ENCODE measurements at places on chromosomes 5 and 9.

DNA sequence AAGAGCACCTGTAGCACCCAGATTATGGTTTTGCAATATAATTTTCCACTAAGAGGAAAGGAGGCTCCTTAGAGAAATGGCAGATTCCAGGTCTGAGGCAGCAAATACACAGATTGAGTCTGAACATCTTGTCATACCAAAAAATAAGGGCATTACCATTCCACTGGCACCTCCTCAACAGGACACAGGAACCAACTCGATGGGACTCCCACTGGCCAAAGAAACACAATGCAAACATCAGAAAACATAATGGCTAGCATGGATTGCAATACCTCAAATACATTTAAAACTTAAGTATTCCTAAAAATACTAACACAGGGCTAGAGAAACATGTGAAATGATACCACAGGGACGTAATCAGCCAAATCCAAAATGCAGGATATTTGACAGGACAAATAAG lies 12.4 kb upstream of the RANBP17 start:
- DNase-seq = no peak

DNA sequence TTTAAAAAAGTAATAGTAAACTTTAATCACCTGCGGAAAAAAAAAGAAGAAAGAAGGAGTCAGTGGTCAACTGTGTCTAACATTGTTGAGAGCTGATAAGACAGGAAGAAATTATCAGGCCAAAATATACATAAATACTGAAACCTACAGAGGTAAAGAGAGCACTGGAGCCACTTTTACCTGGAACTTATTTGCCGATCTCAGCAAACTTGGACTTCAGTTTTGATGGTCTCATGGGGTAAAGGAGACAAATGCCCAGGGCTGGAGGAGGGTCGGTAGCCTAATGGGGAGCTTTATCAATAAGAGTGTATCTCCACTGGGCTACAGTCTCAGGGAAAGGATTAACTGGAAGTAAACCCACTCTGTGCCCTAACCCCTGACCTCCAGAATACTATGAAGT lies 26.6 kb upstream of the ARHGEF28 start:
- DNase-seq = no peak

DNA sequence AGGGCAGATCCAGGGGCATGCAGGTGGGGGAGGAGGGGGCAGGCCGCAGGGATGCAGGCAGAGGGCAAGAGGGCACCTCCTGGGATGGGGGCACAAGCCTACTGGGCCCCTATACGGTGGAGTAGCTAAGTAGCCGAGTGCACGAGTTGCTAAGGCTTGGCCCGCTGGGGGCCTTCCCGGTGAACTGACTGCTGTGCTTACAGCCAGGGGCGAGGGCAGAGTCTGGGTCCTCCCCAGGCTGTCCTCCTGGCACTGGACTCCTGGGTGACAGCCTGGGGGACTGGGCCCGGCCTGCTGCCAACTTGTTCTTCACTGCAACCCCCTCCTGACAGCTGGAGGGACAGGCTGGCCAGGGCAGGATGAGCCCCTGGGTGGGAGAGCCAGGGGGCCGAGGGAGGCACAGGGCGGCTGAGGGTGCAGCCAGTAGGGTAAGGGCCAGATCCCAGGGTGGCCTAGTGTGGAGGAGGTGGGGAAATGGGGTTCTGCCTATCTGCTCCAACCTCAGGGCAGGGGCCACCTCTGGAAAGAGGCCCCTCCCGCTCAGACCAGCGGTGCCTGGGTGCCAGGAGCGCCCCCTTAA lies 1.7 kb upstream of the EGFL7 start:
- no peak for DNase-seq

- peak; percentile 51 for DNase-seq
Measured at GRCh38 chr5:143402553-143403333, 743 bp downstream of the NR3C1 start.

DNA sequence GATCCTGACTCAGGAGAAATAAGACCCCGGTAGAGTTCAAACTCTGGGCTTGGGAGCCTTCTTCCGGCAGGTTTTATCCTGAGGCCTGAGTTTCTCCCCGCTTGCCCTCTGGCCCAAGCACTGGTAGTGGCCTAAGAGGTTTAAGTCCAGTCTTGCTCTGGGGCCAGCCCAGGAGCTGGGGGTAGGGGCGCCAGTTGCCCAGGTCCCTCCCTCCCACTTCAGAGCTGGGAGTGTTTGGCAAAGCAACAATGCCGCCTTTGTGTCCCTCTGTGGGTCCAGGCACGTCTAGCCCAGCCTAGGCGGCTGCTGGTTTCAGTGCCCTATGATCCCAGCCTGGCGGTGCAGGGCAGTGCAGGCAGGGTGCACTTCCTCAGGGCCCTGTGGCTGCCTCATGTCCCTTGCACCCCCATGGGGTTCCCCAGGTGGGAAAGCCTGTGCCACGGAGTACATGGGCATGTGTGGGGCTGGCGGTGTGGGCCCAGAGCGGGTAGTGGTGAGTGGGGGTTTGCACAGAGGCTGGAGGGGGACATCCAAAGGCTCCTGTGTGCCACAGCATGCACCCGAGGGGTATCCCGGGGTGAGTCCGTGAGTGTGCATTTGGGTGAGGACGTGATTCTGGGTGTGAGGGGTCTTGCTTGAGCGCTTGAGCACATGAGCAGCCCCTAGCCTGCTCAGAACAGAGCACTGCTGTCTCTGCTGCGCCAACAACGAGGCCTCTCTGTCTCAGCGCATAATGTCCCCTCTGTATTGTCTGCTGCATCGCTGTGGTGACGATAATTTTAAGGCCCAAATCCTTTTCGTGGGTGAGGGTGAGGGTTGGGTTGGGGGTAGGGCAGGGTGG lies 61.7 kb upstream of the PSD2 start:
- no peak for DNase-seq

- no peak for DNase-seq
Measured at GRCh38 chr9:4096121-4096520, 203.7 kb downstream of the GLIS3 start.

- no peak for DNase-seq
Measured at GRCh38 chr9:97571664-97572063, 61.5 kb downstream of the TSTD2 start.

DNA sequence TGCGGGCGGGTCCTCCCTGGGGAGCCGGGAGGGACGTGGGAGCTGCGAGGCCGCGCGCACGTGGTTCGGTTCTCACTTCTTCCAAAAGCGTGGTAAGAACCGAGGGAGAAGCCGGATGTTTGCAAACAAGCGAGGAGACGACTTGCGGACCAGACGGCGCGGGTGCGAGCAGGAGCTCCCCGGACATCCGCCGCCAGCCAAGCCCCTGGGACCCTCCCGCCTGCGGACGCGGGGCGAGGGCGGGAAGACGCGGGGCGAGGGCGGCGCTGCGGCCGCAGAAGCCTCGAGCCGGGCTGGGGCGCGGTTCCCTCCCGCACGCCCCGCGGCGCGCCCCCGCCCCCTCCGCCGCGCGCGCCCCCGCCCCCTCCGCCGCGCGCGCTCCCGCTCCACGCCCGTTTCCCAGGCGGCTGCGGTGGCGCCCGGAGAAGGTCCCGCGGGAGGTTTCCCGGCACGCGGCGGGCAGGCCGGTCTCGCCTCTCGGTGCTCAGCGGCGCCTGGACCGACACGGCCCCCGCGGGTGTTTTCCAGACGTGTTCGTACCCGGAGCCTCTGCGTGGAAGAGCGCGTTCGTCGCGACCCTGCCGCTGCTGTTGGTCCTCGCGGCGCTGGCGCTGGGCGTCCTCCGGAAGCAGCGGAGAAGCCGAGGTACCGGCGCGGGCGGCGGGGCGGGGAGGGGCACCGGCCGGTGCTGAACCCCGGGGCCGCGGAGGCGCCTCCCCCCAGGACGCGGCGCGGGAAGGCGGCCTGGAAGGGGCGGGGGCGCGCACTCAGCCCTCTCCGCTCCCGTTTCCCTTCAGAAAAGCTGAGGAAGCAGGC lies 12.8 kb downstream of the BTNL9 start:
- peak; percentile 19 for DNase-seq

- DNase-seq = no peak
Measured at GRCh38 chr9:127489471-127490115, 38.3 kb downstream of the LRSAM1 start.

GRCh38 chr9:134182554-134183085 lies 18.3 kb upstream of the RNU6ATAC start:
- DNase-seq = no peak

DNA sequence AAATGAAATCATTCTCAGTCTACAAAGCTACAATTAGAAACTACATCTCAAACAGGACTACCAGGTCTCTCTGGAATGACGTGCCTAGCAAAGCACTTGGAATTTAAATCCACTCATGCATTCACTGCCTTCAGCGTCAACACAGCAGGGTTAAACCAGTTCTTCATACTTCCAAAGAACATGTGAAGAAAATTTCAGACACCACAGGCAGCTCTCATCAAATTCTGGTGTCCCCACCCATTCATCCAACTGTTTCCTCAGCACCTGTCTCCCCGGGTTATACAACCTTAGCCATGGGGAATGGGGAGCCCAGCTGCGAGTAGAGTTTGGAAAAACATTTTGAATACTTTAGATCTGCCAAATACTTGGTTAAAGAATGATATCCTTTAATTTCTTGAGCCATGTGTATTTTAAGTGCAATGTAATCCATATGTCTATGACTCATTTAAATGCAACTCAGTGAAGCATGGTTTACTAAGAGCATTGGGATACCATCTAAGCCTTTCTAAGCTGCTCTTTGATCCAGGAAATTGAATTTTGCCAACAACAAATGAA lies 17.5 kb downstream of the ADAM19 start:
- no peak for DNase-seq

- DNase-seq = no peak
Measured at GRCh38 chr5:81829242-81829641, 78.3 kb upstream of the SSBP2 start.

GRCh38 chr5:75844301-75844700 lies 127.1 kb upstream of the POC5 start:
- no peak for DNase-seq

DNA sequence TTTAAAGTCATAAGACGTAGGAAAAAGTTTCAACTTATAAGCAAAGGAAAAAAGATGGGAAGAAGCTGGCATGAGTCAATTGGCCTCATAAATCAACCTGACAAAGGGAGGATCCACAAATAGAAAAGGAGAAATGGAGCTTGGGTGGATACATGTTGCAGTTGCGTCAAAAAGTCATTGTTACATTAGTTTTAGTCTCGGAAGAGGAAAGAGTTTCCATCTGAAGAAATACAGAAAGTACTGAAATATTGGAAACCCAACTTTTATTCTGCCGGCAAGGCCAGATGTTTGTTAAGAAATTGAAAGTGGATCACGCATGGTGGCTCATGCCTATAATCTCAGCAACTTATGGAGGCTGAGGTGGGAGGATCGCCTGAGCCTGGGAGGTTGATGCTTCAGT lies 11.3 kb upstream of the TIMD4 start:
- DNase-seq = no peak

GRCh38 chr5:122756264-122756911 lies 18.5 kb upstream of the SNX2 start:
- DNase-seq = no peak

DNA sequence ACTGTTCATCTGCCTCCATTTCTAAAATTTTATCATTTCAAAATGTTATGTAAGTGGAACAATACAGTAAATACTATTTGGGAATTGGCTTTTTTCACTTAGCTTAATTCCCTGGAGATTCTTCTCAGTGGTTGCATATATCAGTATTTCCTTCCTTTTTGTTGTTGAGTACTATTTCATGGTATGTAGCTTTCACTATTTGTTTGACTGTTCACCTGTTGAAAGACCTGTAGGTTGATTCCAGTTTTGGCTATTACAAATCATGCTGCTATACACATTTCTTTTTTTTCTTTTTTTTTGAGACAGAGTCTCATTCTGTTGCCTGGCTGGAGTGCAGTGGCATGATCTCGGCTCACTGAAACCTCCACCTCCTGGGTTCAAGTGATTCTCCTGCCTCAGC lies 33.0 kb upstream of the PWWP2A start:
- DNase-seq = no peak

- DNase-seq = no peak
Measured at GRCh38 chr9:77661566-77662085, 13.5 kb upstream of the GNA14 start.

DNA sequence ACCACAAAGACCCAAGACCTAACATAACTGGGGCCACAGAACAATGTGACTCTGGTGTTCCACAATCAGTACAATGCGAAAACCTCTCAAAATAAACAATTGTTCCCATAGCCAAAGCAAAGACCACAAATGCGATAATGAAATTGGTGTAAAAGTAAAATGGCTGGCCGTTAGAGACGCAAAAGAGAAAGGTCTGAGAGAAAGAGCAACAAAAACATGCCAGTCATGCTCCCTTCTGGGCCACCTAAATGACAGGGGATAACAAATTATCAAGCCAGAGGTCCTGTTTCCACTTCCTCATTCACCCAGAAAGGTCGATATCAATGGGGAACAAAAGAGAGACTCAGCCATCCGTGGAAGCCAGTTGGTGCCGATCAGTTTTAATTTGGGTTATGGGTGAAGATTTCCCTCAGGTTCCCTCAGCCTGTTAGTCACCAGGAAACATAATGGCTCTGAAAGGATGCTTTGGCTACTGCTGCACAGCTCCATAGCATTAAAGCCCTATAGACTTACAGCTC lies 9.2 kb upstream of the CFAP95 start:
- DNase-seq = no peak

DNA sequence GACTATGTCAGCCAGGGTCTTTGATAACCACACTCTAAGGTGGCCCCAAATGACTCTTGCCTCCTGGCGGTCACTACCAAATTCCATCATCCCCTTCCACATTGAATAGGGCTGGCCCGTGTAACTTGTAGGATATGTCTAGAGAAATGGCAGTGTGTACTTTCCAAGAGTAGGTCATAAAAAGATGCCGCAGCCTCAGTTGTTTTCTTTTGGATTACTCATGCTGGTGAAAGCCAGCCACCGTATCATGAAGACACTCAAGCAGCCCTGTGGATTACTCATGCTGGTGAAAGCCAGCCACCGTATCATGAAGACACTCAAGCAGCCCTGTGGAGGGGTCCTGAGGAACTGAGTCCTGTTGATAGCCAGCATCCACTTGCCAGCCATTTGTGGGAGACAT lies 172.0 kb upstream of the TBC1D2 start:
- no peak for DNase-seq

GRCh38 chr5:148842161-148842560 lies 15.8 kb downstream of the ADRB2 start:
- no peak for DNase-seq

DNA sequence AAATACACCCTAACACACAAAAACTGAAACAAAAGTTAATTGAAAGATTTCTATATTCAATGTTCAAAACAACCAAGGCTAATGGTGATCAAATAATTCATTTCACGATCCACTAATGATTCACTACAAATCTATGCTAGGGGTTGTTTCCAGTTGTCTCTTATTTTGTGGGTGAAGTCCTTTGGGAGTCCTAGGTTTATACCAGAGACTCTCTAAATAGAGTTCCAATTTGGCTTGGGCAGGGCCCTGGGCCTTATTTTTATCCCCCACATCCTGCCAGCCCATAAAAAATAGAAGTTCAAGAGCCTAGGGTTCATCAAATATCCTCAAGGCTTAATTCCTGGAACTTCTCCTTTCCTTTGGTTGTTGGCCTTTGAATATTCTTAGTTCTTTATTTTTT lies 26.1 kb downstream of the SREK1IP1 start:
- DNase-seq = no peak

GRCh38 chr5:180096616-180097015 lies 25.1 kb upstream of the RNF130 start:
- DNase-seq = no peak

DNA sequence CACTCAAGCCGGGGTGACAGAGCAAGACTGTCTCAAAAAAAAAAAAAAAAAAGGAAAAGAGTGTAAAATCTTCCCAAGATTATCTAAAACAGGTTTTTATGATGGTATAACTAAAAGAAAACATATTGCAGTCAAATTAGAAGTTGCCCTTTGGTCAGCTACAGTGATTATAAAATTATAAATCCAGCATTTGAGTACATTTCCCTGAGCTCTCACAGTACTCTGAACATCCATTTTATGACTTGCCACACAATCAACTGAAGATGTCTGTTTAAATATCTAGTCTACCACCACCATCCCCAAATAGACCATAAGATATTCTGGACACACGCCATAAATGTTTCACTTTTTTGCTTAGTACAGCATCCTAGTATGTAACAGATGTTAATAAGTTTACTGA lies 77.0 kb downstream of the CSF2 start:
- no peak for DNase-seq

Measured in stimulated activated CD4-positive, alpha-beta T cell treated with anti-CD3 and anti-CD28 coated beads, Interleukin-4, amount 100 ng/mL, for 4 hours (primary cell).